ENCODE measurements at places on chromosomes 7 and 10. TPM values are rescaled to one million over a fixed set of nuclear protein-coding genes. Genes with fewer than 3 reads are reported as not detected.

The KIF11 gene
- 25.9 TPM for total RNA-seq

The SPDYE3 gene
- total RNA-seq = not detected

The ZNF239 gene
- 12.3 TPM for total RNA-seq

The STRIP2 gene
- 6.5 TPM for total RNA-seq
